ENCODE measurements at places on chromosomes 1 and 21.

GRCh38 chr1:107687849-107688753, 276.9 kb downstream of the VAV3 start:
- DNase-seq, result peak; percentile 44

GRCh38 chr1:242120432-242120831, 121.5 kb upstream of the MAP1LC3C start:
- no peak for DNase-seq

- no peak for DNase-seq
Observed at GRCh38 chr1:109631513-109632505, 12.2 kb downstream of the AMPD2 start.

DNA sequence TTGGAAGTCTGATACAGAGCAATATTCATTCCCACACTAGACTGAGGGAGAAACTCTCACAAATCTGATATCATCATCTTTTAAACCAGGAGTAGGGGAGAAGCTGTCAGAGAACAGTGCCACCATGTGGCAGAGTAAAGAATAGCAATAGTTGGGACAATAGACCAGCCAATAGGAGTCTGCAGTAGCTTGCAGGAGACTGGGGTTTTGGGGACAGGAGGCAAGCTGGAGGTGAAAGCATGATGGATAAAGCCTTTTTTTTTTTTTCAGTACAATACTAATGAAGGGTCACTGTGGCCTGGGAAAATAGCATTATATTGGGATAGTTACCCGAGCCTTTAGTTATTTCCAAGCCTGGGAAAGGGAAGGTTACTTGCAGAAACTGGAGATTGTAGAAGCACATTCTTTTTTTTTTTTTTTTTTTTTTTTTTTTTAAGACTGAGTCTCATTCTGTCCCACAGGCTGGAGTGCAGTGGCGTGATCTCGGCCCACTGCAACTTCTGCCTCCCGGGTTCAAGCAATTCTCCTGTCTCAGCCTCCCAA, 120.7 kb downstream of the S1PR1 start:
- DNase-seq, result peak; percentile 61

GRCh38 chr1:53316766-53317581, 10.9 kb downstream of the LRP8 start:
- DNase-seq, result no peak

GRCh38 chr1:52659356-52659755, 26.4 kb downstream of the SHISAL2A start:
- no peak for DNase-seq

- DNase-seq, result no peak
Observed at GRCh38 chr1:81349194-81349965, 451.4 kb upstream of the ADGRL2 start.

All from Calu3 (cell line).